ENCODE measurements at places on chromosomes 11 and 22.

GRCh38 chr11:115215694-115216617 is 288.3 kb downstream of the CADM1 start:
- DNase-seq = no peak

GRCh38 chr11:62810748-62811147 is 5.5 kb upstream of the NXF1 start:
- DNase-seq = no peak

GRCh38 chr22:45966320-45966894 is 10.6 kb downstream of the WNT7B start:
- DNase-seq = no peak

DNA sequence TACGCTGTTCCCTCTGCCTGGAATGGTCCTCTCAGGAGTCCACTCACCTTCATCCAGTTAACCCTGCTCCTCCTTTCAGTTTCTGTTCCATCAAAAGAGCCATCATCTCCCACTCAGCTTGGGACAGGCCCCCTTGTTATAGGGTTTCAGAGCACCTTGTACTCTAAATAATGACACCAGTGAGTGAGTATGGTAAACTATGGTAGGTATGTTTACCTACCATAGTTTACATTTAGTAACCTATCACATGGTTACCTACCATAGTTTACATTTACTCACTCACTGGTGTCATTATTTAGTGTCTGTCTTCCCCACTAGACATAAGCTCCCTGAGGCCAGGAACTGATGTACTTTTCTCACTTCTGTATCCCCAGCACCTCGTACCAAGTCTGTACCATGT is 130.2 kb upstream of the SESN3 start:
- DNase-seq = no peak
